Stimulated activated CD4-positive, alpha-beta T cell treated with anti-CD3 and anti-CD28 coated beads, TNF-alpha, amount 100 ng/mL, for 1 hour (primary cell): ENCODE measurements at places on chromosomes 2 and 18.

DNA sequence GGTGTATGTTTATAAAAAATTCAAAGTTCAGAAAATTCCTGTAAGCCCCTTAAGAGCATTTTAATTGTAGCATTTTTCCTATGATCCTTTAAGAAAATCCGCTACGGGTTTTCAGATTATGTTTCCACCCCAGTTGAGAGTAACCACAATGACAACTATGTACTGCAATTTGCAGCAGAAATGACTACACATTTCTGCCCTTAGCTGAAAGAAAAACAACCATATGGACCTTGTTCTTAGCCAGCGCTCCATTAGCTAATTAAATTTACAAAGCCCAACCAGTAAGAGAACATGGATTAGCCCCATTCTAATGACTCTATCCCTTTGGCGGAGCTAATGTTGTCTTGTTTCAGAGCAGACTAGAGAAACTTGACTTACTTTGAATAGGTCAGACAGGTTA lies 247.6 kb downstream of the SLC8A1 start:
- DNase-seq, result no peak

DNA sequence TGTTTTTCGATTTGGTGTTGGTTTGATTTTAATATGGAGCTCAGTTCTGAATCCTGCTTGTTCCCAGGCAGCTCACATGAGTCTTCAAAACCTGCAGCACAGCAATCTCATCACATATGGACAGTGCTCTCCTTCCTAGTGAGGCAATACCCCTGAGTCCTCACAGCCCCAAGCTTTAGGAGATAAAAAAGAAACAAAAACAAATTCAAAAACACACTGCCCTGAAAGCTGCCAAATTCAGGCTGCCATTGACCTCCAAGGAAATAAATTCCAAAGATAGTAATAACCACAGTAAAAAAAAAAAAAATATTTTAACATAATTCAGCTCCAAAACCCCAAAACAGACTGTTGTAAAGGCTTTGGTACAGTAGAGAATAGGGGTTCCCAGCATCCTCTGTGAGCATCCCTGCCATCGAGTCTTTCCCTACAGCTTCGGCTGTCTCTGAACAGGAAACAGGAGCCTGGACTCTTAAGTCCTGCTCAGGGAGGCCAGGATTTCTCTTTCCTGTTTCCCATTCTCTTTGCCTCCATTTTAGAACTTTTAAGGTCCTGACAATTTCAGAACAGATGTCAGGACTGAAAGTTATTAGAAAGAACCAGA lies 14.7 kb upstream of the SP3 start:
- no peak for DNase-seq

DNA sequence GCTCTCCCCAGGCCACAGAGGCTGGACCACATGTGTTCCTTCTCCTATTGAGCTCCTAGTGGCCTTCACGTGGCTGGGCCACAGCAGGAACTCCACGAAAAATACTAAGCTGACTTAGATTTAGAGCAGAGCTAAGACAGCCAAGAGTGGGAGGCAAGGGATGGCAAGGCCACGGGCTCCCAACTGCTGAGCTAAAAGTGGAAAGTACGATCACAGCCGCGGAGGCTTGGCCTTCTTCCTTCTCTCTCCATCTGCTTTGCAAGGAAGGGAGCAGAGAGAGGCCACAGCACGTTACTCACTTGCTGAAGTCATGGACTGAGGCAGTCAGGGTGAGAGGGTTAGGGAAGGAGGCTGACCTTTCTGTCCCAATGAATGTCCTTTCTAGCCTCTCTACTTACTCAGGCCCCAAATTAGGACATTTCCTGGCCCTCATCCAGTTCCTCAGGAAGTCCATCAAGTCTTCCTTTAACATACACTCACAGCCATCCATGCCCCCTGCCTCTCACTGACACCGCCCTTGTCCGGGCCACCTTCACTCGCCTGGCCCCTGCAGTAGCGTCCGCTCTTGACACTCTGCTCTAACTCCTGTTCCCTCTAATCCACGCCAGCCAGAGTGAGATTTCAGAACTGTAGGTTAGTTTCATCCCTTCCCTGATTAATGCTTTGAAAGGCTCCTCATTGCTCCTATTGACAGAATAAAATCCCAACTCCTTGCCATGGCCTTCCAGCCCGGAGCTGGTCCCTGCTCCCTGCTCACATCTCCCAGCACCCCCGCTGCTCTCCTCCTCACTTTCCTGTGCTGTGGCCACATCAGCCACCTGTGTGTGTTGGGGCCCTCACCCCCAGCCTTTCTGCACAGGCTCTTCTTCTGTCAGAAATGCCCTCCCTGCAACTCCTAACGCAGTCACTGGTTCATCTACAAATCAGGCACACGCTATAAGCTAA lies 204.2 kb downstream of the CYP26B1 start:
- DNase-seq, result no peak

DNA sequence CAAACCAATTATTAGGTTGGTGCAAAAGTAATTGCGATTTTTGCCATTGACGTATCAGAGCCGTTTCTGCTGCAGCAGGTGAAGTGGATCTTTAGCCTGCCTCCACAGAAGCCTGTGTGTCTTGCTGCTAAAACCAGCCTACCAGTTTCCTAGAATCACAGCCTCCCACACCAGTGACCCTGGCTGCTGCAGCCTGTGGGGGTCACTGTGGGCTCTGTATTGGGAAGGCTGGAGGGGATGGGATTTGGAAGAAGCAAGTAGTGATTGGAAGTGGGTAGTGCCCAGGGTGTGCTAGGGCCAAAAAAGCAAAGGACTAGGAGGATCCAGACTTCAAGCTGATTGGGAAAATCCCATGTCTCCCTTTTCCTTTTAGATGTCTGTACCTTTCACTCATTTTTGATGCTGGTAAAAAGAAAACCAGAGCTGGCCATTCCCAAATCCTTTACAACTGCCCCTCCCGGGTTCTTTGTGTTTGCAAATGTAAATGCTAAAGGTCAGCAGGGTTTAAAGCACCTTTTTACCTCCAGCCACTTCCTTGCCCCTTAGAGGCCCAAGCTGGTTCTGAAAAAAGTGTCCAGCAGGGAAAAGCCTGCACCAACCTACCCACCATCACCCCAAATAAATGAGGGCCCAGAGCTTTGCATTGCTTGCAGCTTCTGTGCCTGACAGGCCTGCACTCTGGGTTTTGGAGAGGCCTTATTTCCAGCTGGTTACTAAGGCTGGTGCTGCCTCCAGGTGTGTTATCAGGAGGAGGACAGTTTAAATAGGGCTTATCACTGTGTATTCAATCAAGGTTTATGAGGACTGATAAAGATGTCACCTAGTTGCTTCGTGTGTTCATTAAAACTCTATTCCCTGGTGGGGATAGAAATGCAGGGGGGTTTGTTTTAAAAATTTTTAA lies 172.0 kb downstream of the MIB1 start:
- no peak for DNase-seq

DNA sequence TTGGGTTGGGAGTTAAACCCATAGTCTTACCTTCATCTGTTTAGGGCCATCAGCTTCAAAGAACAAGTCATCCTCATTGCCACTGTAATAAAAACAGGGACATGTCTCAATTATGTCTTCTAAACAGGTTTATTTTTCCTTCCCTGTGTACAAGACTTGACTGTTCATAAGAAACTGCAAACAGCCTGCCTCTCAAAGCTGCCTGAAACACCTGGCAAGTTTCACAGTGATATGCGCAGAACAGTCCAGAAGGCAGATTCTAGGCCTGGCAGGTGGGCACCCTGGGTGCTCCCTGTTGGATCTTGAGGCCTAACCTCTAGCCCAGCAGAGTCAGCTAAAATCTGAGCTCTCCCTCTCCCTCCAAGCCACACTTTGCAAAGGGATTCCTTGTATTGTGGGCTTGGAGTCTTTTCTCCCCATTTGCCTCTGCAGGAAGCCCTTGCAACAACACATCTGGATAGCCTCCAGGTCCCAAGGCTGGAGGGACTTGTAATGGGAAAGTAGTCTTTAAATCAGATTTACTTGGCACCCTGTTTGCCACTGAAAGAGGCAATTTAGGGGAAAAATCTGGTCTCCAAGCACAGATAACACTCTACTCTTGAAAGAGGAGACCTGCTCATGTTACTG lies 930 bp downstream of the IL1B start:
- DNase-seq, result no peak

- DNase-seq, result no peak
Measured at GRCh38 chr2:28332696-28333095, 60.0 kb upstream of the FOSL2 start.

DNA sequence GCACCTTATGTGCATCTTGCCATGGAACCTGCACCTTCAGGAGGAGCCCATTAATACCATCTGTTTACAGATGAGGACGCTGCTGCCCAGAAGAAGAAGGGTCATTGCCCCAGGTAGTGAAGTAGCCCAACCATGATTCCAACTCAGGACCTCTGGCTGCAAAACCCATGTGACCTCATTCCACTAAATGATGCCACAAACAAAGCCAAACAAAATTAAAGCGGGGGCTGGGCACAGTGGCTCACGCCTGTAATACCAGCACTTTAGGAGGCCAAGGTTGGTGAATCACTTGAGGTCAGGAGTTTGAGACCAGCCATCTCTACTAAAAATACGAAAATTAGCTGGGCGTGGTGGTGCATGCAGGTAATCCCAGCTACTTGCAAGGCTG lies 202.1 kb downstream of the EIPR1 start:
- no peak for DNase-seq

DNA sequence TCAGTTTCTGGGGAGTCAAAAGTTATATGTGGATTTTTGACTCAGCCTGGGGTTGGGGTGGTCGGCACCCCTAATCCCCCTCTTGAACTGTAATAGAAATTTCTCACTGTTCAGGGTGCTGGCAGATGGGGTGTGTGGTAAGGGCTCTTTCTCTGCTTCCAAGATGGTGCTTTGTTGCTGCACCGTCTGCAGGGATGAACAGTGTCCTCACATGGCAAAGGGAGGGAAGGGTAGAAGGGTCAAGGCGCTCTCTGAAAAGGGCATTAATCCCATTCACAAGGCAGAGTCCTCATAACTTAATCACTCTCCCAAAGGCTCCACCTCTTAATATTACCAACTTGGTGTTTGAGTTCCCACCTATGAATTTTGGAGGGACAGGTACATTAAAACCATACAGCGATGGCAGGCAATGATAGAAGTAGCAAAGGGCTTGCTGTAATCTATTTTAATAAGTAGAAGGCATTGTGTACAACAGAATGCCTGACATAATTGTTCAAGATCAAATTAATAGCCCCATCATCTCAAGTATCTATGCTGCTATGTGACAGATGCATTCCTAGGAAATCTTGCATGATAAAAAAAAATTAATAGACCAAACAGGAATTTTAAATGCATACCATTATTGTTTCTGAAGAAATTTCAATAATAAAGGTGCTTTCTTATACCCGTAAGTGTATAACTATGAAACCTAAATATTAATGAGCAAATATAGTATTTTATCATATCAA lies 28.1 kb downstream of the MMADHC start:
- DNase-seq, result no peak

GRCh38 chr2:172865422-172865821 lies 129.8 kb downstream of the RAPGEF4 start:
- DNase-seq, result no peak

DNA sequence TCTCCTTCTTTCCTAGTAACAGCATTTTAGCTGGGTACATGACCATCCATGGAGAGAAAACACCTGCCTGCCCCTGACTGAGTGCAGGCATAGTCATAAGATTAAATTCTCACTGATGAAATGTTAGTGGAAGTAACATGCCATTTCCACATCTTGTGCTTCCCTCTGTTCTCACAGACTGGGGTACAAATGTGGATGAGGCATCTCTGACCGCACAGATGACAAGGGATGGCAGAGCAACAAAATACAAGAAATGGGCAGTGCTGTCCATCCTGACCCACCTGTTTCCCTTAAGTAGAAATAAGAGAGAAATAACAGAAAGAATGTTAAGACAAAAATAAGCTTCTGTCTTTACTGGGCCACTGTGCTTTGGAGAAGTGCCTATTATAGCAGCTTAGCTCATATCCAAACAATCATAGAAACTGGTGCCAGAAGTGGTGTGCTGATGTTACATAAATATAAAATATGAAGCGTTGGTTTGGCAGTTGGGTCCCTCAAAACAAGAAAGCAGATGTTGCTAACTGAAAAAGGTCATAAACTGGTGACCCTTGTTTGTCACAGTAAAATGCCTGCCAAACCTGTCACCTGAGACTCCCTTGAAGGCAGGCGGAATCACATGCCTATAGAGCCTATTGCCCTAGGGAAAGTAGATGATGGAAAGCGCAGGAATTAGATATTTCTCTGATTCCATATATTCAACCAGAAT lies 72.4 kb upstream of the CCDC150 start:
- DNase-seq, result no peak

DNA sequence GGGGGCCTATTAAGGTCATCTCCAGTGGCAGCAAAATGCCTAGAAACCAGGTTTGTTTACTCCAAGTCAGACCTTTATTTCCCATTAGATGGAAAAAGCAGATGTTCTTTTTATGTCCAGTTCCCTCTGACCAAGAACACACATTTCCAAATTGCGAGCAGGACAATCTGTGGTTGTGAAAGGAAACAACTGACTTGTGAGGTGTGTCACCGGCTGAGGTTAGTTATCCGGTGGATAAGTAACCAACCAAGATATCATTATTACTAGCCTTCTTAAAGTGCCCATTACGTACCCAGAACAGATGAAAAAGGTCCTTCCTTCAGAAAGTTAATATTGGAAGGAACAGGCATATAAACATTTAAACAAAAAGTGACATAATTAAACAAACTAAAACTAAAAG lies 112.9 kb downstream of the THADA start:
- DNase-seq, result no peak

DNA sequence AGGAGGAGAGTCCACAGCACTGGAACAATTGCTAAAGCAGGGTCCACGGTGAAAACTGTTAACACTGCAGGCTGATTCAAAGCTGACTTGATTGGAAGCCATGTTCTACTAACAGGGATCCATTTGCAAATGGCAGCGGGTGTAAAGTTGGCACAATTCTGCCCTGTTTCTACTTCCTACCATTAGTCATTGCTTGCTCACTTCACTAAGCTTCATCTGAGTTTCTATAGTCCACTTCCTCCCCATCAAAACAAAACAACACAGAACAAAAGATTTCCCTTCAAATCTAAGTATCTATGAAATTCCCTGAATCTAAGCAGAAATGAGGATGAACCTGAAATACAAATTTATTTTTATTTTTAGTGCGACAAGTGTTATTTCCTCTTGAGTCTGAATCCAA lies 187.4 kb upstream of the SOX11 start:
- DNase-seq, result no peak

DNA sequence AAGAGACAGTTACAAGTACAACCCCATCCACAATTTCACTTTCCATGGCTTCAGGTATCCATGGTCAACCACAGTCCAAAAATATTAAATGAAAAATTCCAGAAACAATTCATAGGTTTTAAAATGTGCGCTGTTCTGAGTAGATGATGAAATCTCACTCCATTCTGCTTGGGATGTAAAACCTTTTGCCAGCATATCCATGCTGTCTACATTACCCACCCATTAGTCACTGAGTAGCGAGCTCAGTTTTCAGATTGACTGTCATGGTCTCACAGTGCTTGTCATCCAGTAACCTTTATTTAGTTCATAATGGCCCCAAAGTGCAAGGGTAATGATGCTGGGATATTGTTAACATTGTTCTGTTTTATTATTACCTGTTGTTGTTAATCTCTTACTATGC lies 40.5 kb downstream of the SMAD4 start:
- DNase-seq, result no peak
